ENCODE measurements at places on chromosomes 1 and 21.

GRCh38 chr21:32237021-32237420 is 41.8 kb downstream of the MIS18A start:
- DNase-seq: no peak

DNA sequence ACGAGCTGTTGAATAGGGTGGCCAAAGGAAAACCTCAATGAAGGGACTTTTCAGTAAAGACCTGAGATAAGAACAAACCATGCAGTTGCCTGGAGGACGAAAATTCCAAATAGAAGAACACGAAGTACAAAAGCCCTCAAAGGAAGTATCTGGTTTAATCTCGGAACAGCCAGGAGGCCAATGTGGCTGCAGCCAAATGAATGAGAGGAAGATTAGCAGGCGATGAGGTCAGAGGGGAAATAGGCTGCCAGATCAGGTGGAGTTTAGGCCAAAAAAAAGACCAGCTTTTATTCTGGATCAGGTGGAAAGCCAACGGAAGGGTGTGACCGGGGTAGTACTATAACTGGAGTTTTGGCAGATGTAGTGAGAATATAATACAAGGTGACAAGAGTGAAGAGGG is 43.7 kb downstream of the SRSF11 start:
- no peak for DNase-seq

GRCh38 chr1:155872527-155872926 is 13.2 kb downstream of the SYT11 start:
- DNase-seq: no peak

DNA sequence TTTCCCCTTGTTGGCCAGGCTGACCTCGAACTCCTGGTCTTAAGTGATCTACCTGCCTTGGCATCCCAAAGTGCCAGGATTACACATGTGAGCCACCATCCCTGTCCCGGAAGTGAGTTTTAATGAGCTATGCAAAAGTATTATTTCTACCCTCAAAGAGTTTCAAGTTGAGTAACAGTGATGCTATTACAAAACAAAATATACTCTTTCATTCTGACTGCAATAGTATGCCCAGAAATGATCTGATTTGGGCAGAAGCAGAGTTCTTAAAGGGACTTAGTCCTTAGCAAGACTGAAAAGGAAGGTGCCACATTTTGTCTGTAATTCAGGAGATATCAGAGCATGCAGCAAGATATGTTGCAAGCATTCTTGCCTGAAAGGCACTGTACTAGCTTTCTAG is 375.4 kb downstream of the NUF2 start:
- no peak for DNase-seq

GRCh38 chr1:243946946-243947345 is 96.9 kb upstream of the AKT3 start:
- DNase-seq: no peak

GRCh38 chr1:119743308-119743707 is 25.4 kb downstream of the HMGCS2 start:
- no peak for DNase-seq

GRCh38 chr1:82000221-82000620 is 199.5 kb downstream of the ADGRL2 start:
- no peak for DNase-seq

DNA sequence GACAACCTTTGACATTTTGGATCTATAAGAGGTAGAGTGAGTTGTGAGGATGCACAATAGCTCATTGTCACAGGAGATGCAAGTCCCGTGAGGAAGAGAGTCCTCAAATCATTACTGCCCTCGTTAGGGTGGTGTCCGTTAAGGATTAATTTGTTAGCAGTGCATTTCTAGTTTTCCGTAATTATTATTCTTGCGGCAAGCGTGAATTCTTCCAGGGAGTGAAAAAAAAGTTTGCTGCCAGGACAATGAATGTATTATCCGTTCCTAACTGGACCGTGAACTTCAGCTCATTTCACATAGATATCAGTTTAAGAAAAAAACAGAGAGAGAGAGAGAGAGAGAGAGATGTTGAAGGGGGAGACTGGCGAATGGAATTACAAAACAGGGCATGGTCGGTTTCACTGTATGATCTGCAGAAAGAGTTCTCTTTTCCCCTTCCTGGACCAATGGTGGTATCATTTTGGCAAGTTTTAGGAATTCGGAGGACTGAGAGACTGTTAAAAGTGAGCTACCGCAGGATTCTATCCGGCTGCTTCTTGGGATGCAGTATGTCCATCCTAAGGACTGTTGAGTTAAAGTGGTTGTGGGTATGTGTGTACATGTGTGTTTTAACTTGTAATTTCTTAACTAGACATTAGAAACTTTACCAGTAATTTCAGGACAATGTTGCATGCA is 216.0 kb upstream of the NFIA start:
- no peak for DNase-seq

DNA sequence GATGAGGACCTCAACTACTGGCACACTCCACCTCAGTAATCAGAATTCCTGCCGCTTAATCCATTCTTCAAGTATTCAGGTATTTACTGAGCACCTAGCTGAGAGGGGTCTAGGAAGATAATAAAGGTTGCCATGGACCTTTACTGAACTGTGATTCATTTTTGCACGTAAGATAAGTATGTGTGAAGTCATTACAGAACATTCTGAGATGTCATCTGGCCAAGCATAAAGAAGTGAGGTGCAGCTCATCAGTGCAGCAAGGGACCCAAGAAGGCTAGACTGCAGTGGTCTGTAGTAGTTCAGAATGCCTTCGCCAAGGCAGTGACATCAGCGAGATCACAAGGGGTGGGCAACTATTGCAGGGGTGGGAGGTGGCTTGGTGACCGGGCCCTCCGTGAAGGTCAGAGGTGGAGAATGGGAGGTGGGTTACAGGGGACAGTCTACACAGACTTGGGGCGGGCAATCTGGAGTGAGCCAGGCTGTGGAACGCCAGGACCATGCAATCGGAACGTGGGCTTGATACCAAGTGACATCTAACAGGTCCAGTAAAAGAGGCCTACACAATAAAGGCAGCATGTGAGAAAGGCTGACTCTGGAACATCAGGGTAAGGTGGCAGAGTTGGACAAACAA is 107.4 kb downstream of the SLC45A1 start:
- DNase-seq: no peak

DNA sequence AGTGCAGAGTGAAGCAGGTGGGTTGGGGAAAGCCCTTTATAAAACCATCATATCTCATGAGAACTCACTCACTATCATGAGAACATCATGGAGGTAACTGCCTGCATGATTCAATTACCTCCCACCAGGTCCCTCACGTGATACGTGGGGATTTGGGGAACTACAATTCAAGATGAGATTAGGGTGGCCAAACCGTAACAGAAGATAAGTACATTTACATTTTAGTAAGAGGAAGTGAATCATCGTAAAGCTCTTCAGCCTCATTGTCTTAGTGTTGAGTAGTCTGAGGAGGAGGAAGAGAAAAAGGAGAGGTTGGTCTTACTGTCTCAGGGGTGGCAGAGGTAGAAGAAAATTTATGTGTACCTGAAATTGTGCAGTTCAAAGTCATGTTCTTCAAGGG is 1053.4 kb upstream of the ADGRL4 start:
- no peak for DNase-seq

DNA sequence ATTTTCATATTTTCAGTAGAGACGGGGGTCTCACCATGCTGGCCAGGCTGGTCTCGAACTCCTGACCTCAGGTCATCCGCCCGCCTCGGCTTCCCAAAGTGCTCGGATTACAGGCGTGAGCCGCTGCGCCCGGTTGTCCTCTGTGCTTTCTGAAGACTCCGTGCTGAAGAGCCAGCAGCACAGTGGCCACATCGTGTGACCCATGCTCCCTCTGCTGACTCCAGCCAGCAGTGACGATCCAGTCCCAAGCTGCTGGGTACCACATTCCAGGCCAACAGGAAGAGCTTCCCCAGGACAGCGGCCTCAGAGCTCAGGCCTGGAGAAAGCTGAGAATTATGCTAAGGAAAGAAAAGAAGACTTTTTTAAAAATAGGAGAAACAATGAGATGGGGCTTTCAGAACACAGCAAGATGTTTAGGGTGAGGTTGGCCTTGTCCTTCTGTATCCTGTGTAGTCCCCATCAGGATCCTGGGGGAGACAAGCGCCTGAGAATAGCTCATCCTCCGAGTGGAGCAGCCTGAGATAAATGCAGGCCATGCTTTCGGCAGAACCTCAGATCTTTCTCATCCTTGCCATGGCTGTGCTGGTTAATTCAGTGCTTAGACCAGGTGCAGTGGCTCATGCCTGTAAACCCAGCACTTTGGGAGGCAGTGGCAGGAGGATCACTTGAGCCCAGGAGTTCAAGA is 207.1 kb downstream of the SLC35F3 start:
- peak; percentile 63 for DNase-seq

DNA sequence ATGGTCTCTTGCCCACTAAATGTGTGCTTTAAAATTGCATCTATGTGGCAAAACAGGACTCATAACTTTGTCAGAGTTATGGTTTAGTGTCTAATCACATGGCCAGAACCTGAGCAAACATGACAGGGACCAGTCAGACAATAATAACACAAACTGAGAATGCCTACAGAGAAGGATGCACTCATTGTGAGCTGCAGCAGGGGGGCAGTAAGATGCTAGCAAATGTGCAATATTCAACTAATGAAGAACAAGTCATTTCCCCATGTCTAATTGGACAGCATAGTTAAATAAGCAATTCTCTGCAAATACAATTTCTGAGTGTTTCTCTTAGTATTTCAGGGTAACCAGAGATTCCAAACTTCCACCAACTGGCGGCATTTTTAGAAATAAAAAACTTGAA is 30.8 kb downstream of the SPAG17 start:
- no peak for DNase-seq

GRCh38 chr1:61445269-61445825 is 279.6 kb downstream of the TM2D1 start:
- no peak for DNase-seq

DNA sequence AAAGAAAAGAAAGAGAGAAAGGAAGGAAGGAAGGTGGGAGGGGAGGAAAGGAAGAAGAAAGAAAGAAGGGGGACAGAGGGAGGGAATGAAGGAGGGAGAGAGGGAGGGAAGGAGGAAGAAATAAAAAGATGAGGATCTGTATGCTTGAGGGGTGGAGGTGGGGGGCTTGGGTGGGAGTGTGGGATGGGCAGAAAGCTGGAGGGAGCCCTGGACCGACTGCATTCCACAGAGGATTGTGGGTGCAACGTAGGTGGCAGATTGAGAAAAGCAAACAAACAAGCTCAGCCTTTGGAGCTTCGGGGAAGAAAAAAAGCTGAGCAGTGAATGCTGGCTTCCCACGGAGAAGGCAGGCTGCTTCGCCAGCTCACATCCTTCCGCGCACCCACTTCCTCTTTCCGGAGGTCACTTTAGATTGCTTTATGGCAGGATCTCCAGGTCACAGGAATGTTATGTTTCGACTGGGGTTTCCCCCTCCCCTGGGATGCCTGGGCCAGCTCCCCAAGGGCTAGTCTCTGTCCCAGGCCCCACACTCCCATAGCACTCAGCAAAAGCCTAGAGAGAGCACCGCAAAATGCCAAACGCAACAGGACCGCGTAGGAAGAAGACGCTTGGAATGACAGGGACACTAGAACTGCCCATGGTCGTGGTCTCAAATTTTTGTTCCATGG is 20.7 kb upstream of the LGALS8 start:
- DNase-seq: peak; percentile 56

- no peak for DNase-seq
Observed at GRCh38 chr1:40711465-40712404, 20.2 kb downstream of the NFYC start.

GRCh38 chr21:38721055-38721454 is 84.7 kb upstream of the ETS2 start:
- DNase-seq: peak; percentile 10

DNA sequence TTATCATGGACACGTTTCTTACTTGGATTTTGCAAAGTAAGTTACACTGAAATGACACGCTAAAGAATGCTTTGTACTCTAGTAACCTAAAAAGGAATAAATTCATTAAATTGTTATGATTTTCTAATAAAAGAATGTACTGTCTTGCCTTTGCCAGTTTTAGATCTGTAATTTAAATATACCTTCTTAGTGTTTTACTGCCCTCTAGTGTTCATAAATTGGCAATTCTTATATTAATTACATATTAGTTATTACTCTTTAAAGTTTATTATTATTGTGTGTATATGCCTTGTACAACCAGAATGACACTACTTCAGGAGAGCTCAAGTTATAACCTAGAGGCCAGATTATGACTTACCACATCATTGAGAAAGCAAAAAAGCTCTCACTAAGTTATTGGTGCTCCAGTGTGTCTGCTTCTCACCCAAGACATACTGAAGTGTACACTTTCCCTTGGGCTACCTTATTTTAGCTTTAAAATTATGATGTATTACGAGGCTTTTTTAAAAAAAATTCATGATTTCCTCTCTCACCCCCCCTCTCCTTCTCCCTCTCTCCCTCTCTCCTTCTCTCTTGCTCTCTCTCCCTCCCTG is 169.9 kb downstream of the HS2ST1 start:
- DNase-seq: no peak

- DNase-seq: no peak
Observed at GRCh38 chr1:10621906-10622305, 147.2 kb downstream of the PEX14 start.

- peak; percentile 65 for DNase-seq
Observed at GRCh38 chr1:65265651-65266351, 43.5 kb upstream of the DNAJC6 start.

GRCh38 chr1:35860696-35861095 is 22.3 kb upstream of the AGO1 start:
- no peak for DNase-seq

DNA sequence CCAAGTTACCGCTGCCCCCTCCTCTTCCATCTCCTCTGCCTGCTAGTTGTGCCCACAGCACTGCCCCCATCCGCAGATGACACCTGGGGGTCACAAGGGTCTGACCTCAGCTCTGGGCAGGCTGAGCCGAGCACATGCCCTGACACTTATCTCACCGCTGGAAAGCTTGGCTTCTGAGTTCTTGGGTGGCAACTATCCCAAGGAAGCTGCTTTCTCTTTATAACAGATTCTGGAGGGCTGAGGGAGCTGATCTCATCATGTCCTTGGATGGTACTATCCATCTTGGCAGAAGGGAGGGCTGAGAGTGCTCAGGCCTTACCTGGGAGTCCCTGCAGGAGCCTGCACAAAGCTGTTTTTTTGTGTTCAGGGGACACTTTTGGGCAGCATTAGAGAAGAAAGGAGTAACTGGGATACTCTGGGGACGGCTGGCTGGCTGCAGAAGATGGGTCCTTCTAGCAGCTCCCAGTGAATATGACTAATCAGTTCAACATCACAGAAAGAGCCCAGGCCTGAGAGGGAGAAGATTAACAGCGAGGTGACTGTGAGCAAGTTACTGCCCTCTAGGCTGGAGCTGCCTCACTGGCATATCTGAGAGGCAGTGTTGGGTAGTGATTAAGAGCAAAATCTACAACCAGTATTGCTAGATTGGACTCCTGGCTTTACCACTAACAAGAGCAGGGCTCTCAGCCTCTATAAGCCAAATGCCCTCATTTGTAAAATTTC is 71.6 kb downstream of the PLXNA2 start:
- DNase-seq: no peak

GRCh38 chr1:41662765-41663437 is 178.4 kb upstream of the EDN2 start:
- DNase-seq: no peak
